ENCODE measurements at places on chromosomes 6 and 20.
A peak's percentile ranks its signal among the peaks of the same experiment; 100 is the strongest.

DNA sequence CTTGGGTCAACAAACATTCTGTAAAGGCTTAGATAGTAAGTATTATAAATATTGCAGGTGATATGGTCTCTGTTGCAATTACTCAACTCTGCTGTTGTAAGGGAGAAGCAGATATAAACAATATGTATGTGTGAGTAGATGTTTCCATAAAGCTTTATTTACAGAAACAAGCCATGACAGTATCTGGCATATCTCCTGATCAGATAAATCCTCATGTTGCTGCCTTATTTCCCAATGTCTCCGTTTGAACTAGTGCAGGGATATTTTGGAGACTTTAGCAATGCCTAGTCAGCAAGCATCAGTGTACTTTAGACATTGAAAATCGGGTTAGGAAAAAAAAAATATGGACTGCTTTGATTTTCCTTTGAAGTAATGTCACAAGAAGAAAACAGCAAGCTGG, 96.1 kb downstream of the LAMA2 start:
- DNase-seq: no peak

- no peak for DNase-seq
Measured at GRCh38 chr6:44511126-44511525, 123.6 kb downstream of the CDC5L start.

- peak; percentile 65 for DNase-seq
Measured at GRCh38 chr6:30542404-30542725, 13.9 kb downstream of the GNL1 start.

GRCh38 chr6:78810146-78810545, 57.2 kb upstream of the IRAK1BP1 start:
- no peak for DNase-seq

- DNase-seq: no peak
Measured at GRCh38 chr6:31267651-31268368, 4.1 kb downstream of the HLA-C start.

DNA sequence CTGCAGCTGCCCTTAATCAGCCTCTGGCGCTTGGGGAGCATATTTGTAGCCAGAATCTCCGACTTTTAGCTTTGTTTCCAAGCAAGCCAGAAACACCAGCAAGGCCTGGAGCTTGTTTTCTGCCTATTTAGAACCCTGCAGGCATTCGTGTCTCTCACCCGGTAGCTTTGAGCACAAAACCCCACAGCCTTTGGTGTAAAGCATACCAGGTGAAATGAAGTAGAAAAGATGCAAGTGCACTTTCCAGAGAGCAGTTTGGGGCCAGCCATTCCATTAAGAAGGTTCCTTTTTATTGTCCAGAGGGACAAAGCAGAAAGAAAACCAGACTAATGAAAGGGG, 736 bp downstream of the FAM217B start:
- DNase-seq: no peak
